ENCODE measurements at places on chromosomes 6 and 20. TPM values are rescaled to one million over a fixed set of nuclear protein-coding genes. Genes with fewer than 3 reads are reported as not detected.

BPIFA1 gene
- not detected for polyA plus RNA-seq

COL9A3 gene
- polyA plus RNA-seq: 0.77 TPM

SLC17A3 gene
- polyA plus RNA-seq: not detected

ECT2L gene
- not detected for polyA plus RNA-seq

CST2 gene
- not detected for polyA plus RNA-seq

CST9 gene
- polyA plus RNA-seq: not detected

ASIP gene
- not detected for polyA plus RNA-seq

DNA sequence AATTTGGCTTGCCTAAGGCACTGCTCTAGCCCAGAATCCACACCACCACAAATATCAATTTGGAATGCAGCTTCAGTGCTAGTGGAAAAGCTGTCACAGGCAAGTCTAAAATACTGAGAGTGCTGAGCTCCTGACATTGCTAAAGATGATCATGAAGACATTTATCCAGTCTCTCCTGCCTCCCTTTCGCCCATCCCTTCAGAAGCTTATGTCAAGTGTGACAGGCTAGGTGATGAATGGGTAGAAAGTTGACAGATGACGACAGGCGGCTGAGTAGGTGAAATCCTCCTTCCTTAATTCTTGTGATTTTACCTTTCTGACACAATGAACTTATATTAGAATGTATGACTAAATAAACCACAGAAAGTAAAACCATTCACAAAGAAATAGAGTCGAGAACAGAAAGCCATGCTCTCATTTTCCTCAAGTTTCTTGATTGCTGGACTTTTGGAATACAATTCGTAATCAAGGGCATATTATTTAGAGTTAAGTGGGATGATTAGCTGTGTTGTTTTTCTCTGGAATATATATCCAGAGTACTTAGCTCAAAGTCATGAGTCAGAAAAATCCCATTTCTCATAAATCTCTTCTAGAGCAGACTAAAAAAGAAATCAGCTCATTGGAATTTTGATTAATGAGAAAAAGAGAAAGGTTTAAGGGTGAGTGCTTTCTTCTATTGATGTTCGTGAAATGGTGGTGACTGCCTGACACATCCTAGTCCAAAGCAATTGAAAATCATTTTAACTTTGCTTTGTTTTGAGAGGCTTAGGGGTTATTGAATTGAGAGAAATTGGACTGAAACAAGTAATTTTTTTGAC is 1228.2 kb upstream of the CITED2 start:
- H3K36me3 ChIP-seq: no peaks in the 10 kb centered on the region
- peaks cover 2% of the 10 kb centered on the region for H3K4me1 ChIP-seq
- no peak for DNase-seq

- H3K4me1 ChIP-seq: no peaks in the 10 kb centered on the region
- no peak overlapping the region for H3K27ac ChIP-seq
- no peak for DNase-seq
- no peak overlapping the region for H3K4me3 ChIP-seq
- no peaks in the 10 kb centered on the region for H3K36me3 ChIP-seq
- no peaks in the 10 kb centered on the region for H3K27me3 ChIP-seq
These were observed 36.3 kb upstream of the VEGFA start for GRCh38 chr6:43733471-43734293.

DNA sequence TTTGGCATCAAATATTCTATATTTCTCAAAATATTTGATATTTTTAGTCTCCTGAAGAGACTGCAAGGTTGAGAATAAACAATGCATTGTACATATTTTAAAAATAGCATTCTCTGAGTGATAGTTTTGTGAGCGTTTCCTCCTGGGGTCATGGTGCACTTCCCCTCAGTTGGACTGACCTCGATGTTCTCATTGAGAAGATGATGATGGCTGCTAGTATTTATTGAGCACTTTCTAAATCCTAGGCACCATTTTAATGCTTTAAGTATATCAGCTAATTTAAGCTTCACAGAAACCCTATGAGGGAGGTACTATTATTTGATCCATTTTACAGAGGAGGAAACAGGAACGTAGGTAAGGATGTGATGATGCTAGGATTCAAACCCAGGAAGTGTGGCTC is 18.2 kb downstream of the DSE start:
- H3K27me3 ChIP-seq: no peaks in the 10 kb centered on the region
- peaks cover 6% of the 10 kb centered on the region for H3K4me1 ChIP-seq
- no peak for DNase-seq

DNA sequence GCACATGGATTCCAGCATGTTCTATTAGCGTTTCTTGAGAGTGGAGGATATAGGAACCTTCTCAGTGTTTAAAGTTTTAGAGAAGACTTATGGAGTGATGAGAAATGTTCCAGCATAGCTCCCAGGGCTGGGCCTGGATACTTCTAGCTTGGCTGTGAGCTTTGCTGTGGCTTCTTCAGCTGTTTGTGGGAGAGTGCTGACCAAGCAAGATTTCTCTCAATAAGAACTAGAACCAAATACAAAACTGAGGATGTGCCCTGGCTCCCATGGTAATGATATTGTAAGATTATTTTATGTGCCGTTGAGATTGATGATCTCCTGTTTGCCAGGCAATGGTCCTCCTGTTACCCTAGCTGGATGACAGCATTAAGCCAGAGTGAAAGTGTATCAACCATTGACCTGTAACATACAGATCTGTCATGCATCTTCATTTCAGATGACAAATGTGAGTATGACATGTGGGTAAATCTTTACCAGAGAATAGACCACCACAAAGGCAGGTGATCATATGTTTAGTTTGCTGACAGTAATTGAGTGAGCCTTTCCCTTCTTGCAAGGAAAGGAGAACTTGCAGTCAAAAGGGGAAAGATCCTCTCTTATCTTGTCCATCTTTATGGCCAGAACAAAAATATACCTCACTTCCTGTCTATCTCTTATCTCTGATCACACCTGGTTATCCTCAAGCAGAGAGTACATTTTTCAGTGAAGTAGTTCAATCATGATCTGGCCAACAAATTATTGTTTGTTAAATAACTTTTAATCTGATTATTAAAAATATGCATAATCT is 180.1 kb downstream of the SLC24A3 start:
- no peak overlapping the region for H3K4me3 ChIP-seq
- no peaks in the 10 kb centered on the region for H3K27me3 ChIP-seq
- H3K4me1 ChIP-seq: peaks cover 3% of the 10 kb centered on the region
- H3K36me3 ChIP-seq: no peaks in the 10 kb centered on the region

DNA sequence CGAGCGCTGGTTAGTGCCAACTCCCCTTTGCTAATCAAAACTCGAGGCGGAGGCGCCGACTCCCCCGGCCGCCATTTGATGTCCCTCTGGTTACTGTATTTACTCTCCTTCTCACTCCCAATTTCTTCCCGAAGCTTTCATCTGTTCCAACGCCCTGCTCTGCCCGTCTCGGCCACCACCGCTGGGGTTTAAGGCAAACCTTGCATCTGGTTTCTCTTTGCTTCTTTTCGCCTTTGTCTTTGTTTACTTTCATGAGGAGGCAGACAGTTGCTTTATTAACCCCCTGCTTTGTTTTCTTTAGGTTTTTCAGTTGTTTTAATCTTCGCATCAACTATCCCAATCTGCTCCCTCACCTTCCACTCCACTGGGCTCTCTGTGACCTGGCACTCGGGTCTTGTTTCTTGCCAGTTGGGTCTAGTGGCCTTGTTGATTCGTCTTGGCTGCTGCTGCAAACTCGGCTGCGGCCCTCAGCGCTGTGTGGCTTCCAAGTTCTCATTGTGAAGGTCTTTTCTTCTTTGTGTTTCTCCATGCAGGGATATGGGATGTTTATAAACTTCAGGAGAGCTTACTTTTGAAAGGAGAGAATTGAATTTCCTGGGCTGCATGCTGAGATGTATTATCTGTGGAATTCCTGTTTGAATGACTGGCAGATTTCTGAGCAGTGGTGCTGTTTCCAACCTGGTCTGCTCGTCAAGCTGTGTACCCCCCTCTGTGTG is 155.1 kb downstream of the CDC5L start:
- no peak for DNase-seq

- no peaks in the 10 kb centered on the region for H3K27me3 ChIP-seq
- no peaks in the 10 kb centered on the region for H3K4me1 ChIP-seq
- H3K36me3 ChIP-seq: no peaks in the 10 kb centered on the region
- H3K27ac ChIP-seq: no peak overlapping the region
- no peak overlapping the region for H3K4me3 ChIP-seq
- DNase-seq: no peak
These were observed 80.9 kb downstream of the HAO1 start for GRCh38 chr20:7859356-7859802.

GRCh38 chr20:14879020-14879697 is 541.7 kb upstream of the FLRT3 start:
- no peaks in the 10 kb centered on the region for H3K36me3 ChIP-seq
- no peaks in the 10 kb centered on the region for H3K4me1 ChIP-seq
- no peak overlapping the region for H3K27ac ChIP-seq
- no peak overlapping the region for H3K4me3 ChIP-seq

- H3K4me3 ChIP-seq: no peak overlapping the region
- no peaks in the 10 kb centered on the region for H3K36me3 ChIP-seq
- H3K27ac ChIP-seq: no peak overlapping the region
- H3K4me1 ChIP-seq: no peaks in the 10 kb centered on the region
- no peaks in the 10 kb centered on the region for H3K27me3 ChIP-seq
These were observed 508.9 kb upstream of the ADGRB3 start for GRCh38 chr6:68126089-68126749.

DNA sequence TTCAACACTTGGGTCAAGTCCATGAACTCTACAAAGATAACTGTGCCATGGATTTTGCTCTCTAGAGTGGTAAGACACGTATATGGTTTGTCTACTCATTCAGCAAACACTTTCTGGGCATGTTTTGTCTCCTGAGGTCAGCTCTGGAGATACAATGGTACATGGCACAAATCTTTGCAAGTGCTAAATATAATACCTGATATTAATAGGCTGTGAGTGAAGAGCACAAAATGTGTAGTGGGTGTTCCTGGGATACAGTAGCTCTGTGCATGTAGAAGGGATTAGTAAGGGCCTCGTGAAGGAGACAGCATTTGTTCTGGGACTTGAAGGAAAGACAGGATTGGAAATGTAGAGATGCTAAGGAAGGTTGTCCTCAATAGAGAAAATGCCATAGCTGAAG is 360.9 kb downstream of the BCKDHB start:
- H3K4me1 ChIP-seq: no peaks in the 10 kb centered on the region
- H3K36me3 ChIP-seq: no peaks in the 10 kb centered on the region
- no peak for DNase-seq
- no peak overlapping the region for H3K27ac ChIP-seq
- H3K4me3 ChIP-seq: no peak overlapping the region
